ENCODE measurements at places on chromosomes 3 and 15. TPM values are rescaled to one million over a fixed set of nuclear protein-coding genes. Genes with fewer than 3 reads are reported as not detected.

DNA sequence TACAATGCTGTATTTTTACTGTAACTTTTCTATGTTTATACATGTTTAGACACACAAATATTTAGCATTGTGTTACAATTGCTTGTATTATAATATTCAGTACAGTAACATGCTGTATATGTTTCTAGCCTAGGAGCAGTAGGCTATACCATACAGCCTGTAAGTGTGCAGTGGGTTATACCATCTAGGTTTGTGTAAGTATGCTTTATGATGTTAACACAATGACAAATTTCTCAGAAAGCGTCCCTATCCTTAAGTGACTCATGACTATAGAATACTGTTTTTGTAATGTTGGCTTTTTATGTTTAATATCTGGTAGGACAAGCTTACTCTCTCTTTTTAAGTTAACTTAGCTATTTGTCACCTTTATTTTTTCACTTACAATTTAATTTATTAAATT lies 127.5 kb upstream of the THRB start:
- DNase-seq = no peak

- DNase-seq = no peak
Measured at GRCh38 chr15:83477172-83477807, 30.1 kb downstream of the SH3GL3 start.

GRCh38 chr3:132399054-132399929 lies 18.0 kb upstream of the DNAJC13 start:
- DNase-seq = peak; percentile 68

Gene SCN10A
- total RNA-seq = not detected

- peak; percentile 94 for DNase-seq
Measured at GRCh38 chr3:14452740-14453710, 50.6 kb downstream of the SLC6A6 start.

Gene PAK6
- total RNA-seq = under 0.01 TPM

GRCh38 chr3:160312014-160312624 lies 86.9 kb downstream of the C3orf80 start:
- no peak for DNase-seq

DNA sequence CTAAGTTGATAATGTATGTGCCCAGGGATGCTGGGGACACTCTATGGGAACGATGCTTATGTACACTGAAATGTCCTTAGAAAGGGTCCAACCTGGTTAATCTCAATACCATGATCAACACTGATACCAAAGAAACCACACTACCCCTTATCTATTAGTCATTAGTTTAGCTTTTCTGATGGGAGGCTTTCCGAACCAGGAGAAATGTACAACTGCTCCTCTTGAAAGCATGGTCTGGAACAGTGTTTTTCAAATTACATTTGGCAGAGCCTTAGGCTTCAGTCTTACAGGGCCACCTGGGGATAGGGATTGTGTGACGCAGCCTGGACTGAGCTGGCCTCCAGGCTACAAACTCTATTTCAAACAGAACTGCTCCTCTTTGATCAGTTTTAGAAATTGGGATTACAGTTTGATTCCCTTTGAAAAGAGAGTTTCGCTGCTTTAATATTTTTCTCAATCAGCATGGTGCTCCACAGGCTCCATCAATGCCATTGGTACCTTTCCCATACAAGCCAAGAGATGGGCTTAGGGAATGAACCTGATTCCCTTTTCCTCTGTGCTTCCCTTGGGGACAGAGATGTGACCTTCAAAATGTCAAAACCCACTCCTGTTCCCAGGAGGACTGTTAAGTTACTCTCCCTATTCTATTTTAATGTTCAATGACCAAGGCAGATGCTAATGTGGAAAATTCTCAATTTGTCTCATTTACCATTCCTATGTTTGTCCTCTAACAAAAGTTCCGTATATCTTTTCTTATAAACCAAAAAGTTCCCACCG lies 296.0 kb upstream of the ADAMTS9 start:
- DNase-seq = peak; percentile 37

DNA sequence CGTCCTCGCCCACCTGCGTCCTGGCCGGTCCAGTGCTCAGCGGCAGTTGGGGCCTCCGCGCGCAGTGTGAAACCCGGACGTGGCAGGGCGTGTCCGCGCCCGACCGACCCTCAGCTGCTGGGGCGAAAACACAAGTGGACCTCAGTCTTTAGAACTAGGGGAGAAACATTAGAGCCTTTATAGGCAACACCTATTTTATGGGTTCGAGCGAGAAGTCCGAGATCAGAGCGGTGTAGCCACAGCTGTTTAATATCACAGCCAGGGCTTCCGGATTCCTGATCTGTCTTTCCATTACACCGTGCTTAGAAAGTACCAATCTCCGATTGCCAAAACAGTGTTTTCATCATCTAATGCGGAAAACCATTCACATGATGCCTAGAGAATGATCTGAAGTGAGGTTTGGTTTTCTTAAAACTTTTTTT lies 506 bp downstream of the RAD51 start:
- peak; percentile 44 for DNase-seq

DNA sequence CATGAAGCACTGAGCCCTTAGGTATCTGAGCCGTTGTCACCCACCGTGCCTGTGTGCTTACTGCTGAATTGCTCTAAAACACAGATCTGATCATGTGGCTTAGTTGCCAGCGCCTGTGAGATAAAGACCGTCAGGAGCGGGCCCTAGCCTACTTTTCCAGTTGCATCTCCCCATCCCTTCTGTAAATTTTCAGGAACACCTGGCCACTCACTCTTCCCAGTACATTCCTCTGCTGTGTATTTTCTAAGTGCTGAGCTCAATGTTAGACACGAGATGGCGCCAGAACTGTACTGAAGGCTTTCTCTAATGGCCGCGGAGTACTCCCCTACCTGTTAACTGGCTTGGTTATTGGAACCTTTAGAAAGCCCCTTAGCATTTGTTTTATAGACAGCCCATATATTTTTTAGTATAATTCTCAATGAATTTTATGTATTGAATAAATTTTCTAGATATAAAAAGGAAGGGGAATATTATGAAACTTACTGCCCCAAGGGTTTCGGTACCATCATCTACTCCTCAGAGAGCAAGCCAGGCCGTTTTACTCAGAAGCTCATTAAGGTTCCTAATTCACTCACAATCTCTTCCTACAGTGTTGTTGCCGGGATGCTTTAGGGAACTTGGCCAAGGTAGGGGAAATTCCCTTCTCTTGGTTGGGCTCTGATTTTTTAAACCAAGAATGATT lies 16.7 kb upstream of the WNT7A start:
- peak; percentile 69 for DNase-seq

DNA sequence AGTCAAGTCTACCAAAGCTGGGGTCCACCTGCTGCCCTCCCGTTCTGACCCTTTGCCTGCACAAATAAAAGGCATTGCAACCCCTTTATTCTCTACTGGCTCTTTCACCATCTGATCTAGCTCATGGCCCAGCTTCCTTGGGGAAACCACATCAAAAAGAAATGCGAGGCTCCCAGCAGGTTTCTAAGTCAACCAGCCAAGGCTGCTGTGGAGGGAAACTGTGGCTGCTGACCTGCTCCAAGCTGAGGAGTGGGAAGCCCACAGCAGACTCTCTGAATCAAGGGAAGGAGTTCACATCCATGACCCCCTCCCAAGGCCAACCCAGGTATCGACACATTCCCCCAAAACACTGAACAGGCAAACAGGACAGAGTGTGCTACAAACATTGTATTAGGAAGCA lies 25.2 kb upstream of the SLCO2A1 start:
- no peak for DNase-seq

DNA sequence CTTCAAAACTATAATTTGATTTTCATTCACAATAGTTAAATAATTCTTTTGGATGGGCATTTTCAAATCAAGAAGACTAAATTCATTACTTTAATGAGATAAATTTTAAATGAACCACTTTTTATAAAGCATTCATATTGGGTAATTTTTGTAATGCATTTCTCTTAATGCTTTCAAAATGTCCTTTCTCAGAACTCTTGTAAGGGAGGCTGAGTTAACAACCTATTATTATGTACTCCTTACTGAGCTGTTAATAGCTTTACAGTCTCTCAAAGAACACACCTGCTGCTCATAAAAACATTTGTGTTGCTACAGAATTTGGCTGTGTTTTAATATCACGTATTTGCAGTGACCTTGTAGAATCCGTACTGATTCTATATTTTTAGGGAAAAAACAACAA lies 334.0 kb upstream of the ARL6 start:
- no peak for DNase-seq

DNA sequence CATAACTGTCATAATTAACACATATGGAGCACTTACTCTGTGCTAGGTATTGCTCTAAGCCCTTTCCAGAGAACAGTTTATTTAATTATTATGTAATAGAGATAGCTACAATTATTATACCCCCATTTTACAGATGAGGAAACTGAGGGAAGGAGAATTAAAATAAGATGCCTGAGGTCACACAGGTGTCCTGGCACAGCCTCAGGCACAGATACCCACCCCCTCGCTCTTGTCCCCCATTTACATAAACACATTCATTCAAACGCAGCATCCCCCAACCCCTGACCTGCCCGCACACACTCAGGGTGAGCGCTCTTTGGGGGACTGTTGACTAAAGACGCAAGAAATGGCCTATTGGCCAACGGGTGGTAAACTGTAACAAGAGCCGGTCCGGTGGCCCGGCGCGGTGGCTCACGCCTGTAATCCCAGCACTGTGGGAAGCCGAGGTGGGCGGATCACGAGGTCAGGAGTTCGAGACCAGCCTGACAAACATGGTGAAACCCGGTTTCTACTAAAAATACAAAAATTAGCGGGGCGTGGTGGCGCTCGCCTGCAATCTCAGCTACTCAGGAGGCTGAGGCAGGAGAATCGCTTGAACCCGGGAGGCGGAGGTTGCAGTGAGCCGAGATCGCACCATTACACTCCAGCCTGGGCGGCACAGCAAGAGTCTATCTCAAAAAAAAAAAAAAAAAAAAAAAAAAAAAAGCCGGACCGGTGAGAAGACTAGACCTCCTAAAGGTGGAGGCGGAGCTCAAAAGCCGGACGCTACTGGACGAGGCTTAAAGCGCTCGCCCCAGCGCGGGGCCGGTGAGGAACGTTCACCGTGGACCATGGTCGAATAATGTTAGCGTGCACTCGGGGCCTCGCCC lies 1.9 kb upstream of the ISL2 start:
- DNase-seq = no peak

DNA sequence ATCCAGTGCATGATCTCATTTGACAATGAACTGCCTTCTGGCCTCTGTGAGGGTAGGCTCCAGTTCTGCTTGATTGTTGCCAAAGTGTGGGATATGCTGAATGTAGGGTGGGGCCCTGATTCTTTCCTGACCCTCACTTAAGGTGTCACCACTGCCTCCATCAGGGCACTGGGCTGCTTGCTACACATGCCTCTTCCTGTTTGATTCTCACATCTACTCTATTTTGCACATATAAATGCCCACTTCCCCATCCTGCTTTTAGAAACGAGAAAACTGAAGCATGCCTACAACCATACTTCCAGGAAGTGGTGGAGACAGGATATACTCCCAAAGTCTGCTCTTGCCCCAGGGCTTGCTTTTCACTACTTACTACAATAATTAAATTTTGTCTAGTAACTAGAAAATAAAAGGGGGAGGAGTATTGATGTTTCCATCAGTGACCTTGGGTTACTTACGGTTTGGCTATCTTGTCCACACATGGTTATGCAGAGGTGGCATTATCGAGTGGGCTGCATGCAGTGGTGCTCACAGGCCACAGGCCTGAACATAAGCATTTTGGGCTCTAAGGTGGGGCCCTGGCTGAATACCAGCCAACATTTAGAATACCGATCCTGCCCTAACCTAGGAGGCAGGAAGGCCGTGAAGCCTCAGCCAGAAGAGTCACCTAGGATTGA lies 6.7 kb downstream of the ZDHHC3 start:
- no peak for DNase-seq

- peak; percentile 12 for DNase-seq
Measured at GRCh38 chr15:58064980-58065444, 499 bp downstream of the ALDH1A2 start.

DNA sequence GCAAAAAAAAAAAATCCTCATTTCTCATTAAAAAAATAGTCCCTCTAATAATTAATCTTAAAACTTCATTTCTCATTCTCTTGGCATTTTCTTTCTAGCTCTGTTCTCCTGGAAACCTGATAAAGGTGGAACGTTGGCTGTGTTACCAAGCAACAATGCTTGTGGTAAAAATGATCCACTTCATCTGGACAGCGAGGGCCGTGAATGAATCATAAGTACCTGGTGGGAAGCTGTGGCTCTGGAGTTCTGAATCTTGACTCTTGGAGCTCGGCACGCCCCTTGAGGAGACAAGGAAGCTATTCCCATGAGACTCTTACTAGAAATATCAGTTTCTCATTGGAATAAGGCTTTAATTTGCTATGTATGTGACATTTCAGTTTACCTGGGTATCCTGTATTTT lies 32.5 kb downstream of the BCL2L10 start:
- no peak for DNase-seq

DNA sequence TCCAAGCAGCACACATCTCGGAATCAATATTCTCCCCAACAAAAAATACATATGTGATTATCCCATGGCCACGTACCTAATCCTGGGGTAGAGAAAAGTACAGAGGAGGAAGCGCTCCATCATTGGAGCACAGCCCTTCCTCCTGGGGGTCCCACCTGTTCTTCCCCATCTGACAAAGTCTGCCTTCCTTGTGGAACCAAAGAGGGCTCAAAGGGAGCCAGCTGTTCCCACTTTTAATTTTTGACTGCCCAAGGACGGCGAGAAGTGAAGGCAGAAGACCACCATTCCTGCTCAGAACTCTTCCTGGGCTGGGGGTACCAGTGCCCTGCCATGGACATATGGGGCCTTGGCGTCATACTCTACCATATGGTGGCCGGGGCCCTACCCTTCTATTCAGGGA lies 14.1 kb upstream of the FANCD2 start:
- no peak for DNase-seq

- DNase-seq = no peak
Measured at GRCh38 chr3:169662843-169663160, 710 bp downstream of the MECOM start.

Gene RARRES1
- total RNA-seq = 6.4 TPM

- DNase-seq = no peak
Measured at GRCh38 chr3:57910990-57911389, 97.2 kb upstream of the FLNB start.

Gene SLC22A14
- 0.86 TPM for total RNA-seq

Gene CAPN3
- 2.6 TPM for total RNA-seq

DNA sequence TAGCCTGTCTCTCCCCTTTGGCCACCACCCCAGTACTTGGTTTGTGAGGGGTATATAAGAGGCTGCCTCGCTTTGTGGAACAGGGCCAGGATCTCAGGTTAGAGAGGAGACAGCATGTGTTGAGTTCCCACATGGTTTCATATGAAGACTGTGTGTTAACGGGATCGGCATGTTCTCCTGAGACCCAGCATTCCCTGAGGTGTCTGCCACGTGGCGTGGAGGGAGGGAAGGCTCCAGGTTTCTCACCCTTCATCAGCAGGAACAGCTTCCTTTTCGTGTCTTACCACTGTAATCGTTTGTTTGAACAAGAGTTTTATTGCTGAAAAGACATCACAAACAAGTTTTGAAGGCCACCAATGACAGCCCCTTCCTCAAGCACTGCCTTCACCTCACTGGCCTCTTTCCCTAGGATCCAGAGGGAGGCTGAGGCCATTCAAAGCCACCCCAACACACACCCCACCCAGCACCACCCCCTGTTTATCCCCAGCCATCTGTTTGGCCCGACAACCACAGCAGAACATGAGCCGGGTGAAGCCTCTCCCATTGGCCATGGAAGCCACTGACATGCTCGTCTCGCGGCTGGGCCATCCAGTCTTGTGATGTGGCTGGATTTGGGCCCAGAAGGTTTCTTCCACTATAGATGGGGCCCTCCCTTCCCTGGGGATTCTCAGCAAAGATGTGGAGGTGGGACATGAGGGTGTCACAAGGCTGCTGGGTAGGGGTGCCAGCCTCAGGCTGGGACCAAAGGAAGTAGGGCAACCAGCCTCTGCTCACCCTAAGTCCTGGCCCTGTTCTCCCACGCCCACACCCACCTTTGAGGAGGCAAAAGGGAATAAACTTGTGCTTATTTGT lies 10.0 kb downstream of the BHLHE40 start:
- peak; percentile 85 for DNase-seq

Gene COL6A5
- total RNA-seq = under 0.01 TPM

Gene SI
- total RNA-seq = not detected

Measured in fibroblast of villous mesenchyme (primary cell).